Activated CD8-positive, alpha-beta memory T cell treated with anti-CD3 and anti-CD28 coated beads for 1 hour (primary cell): ENCODE measurements at places on chromosomes 6 and 20.

DNA sequence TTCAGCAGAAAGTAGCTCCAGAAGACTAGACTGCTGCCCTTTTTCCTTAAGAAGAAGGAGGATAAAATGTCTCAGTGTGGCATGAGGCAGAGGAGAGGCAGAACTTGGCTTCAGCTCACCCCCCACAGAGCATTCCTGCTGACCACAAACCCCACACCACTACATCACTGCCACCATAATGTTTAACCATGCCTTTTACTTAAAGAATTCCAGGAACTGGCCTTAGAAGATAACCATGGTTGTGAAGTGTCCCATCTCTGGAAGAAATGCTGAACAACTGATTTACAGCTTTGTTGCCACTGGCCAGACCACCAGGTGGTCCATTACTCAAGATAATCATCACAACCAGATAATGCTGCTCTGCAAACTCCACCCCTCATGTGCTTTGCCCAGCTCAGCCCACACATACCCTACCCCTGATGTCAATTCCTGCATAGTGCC, 154.1 kb downstream of the CD24 start:
- DNase-seq, result no peak

GRCh38 chr6:71509191-71510005, 220.8 kb downstream of the OGFRL1 start:
- no peak for DNase-seq

GRCh38 chr6:159249128-159249527, 79.9 kb downstream of the FNDC1 start:
- no peak for DNase-seq

DNA sequence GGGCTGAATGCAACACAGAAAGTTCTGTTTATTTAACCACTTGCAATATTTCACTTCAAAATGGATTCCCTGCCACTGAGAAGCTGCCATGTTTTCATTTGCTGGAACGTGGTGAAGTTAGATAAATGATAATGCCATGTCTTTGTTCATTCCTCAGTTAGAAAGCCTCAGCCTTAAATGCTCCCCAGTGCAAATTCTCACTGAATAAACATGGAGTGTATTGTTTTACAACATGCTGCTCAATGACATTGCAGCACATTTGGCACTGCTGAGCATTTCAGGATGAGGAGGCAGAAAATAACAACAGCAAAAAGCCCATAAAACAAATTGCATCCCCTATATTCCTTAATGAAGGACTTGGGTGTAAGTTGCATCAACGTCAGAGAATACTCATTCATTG, 913.8 kb upstream of the FLRT3 start:
- DNase-seq, result no peak

DNA sequence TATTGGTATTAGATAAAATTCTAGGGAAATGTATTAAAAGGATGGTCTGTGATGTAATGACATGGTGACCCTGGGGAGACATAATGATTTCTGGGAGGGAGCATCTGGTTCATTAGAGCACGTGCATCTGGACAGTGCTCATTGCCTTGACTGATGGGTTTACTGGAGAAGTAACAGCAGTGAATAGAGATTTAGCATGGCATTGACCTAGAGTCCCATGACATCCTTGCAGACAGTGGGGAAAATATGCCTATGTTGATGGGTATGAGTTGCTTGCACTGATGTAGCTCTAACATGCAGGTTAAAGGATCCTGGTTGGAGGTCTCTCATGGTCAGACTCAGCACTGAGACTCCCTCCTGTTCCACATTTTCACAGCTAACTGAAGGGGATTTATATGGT, 164.1 kb upstream of the OLIG3 start:
- DNase-seq, result no peak
